Activated CD8-positive, alpha-beta memory T cell treated with anti-CD3 and anti-CD28 coated beads for 1 hour (primary cell): ENCODE measurements at places on chromosomes 1 and 21.

DNA sequence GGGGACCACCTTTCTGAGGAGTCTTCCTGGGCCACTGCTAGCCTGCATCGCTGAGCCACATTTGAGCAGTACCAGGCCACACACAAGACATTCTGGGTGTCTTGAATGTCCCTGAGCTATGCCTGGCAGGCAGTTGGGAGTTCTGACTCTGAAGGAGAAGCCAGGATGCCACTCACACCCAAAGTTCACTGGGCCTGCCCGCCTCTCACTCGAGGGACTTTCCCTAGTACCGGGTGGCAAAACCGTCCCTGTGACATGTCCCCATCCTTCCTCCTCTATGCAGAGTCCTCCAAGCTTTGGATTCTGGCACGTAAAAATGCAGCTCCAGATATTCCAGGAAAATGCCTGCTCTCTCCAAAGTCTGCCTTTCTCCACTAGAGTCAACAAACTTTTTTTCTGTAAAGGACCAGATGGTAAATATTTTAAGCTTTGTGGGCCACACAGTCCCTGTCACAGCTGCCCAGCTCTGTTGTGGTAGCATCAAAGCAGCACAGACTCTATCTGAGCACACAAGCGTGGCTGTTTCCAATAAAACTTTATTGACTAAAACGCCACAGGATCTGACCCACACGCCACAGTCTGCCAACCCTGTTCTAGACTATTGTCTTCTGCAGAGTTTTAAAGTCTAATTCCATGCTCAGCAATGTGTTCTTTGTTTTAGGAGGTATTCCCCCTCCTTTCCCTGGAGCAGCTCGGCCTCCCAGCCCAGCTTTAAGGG, 19.2 kb upstream of the GUCA2B start:
- DNase-seq = no peak

GRCh38 chr1:200483491-200484143, 73.8 kb upstream of the ZNF281 start:
- DNase-seq = no peak

DNA sequence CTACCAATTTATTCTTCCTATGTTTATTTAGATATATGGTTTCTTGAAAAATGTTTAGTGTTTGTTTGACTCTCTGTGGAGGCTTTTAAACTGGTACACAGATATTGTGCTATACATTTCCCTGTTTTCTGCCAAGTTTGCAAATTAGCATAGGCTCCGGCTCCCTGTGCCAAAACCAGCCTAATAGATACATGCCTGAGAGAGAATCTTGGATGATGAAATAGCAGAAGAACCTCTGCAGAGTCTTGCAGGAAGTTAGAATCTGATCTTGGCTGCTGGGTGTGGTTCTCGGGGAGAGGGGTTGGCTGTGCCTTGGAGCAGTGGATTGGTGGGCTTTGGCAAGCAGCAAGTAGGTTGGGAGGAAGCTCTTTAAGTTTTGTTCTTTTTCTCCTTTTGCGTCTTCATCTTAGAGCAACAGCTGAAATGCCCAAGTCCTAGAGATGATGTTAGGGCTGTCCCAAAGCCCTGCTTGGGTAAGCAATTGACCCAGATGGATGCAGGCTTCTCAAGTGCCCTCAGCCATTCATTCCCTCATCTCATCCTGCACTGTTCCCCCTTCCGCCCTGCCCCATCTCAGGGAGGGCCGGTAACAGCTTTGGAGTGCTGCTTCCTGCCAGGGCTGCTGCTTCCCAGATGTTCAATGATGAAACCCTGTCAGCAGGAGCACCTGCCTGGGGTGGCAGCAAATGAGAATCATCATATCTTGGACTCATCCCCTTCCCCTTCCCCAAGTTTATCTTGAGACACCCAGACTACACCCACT, 9.3 kb downstream of the PLA2G2A start:
- no peak for DNase-seq

- DNase-seq = no peak
These were observed 628.6 kb downstream of the KCNT2 start for GRCh38 chr1:195979646-195980045.

GRCh38 chr1:115289940-115290339, 48.1 kb downstream of the NGF start:
- no peak for DNase-seq

- DNase-seq = no peak
These were observed 230.7 kb upstream of the FGGY start for GRCh38 chr1:59066236-59066635.

DNA sequence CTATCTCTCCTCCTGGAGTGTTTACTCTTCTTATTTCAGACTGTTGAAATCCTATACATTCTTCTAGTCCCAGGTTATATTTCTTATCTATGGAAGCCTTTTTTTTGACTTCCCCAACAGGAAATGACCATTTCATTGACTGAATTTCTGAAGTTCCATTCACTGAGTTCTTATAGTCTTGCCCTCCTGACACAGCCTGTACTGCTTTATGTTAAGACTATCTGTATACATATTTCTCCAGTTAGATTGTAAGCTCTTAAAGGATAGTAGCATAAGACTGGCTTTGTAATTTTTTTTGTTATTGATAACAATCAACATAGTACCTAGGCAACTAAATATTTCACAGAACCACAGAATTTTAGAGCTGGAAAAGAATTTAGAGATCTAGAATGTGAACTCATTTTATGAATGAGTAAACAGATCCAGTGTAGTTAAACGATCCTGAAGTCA, 14.9 kb upstream of the MACF1 start:
- no peak for DNase-seq
